GM13976 (cell line): ENCODE measurements at places on chromosomes 3 and 15.
A peak's percentile ranks its signal among the peaks of the same experiment; 100 is the strongest.

GRCh38 chr3:123678108-123678511 is 93.3 kb upstream of the HACD2 start:
- no peak for DNase-seq

DNA sequence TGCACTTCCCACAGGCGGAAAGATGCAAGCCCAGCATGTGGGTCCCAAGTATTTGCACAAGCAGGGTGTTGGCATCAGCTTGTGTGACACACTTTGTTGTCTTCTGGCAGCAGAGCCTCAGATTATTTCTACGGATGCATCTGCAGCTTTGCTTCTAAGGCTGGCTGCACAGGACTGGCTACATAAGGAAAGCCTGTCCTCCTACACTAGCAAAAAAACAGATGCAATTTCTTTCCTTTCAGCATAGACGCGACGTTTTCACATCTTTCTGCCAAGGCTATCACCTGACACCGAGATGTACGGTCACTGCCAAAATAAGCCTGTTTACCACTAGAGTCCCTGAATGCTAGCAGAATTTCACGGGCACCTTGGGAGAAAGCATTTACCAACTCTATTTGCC is 13.5 kb downstream of the MRPS11 start:
- no peak for DNase-seq

DNA sequence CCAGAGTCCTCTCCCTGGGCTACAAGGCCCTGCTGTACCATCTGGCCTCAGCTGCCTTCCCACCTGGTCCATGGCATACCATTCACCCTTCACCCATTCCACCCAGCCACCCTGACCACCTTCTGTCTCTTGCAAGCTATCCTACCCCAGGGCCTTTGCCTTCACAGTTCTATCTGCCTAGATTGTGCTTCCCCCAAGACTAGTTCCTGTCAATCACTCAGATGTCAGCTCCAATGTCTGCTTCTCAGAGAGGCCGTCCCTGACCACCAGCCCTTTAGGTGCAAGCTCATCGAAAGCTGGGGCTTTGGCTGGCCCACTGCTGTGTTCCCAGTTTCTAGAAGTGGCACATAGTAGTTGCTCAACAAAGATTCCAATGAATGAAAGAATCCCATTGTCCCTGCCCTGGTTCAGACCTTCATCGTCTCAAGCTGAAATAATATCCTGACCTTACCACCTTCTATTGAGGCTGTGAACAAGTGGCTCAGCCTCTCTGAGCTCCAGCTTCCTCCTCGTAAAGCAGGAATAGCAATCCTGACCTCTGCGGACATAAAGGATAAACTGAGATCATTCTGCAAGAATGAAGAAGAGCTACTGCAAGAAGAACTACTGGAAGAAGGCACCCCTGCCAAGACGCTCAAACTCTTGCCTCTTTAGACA is 15.8 kb downstream of the EFCAB12 start:
- DNase-seq, result no peak

DNA sequence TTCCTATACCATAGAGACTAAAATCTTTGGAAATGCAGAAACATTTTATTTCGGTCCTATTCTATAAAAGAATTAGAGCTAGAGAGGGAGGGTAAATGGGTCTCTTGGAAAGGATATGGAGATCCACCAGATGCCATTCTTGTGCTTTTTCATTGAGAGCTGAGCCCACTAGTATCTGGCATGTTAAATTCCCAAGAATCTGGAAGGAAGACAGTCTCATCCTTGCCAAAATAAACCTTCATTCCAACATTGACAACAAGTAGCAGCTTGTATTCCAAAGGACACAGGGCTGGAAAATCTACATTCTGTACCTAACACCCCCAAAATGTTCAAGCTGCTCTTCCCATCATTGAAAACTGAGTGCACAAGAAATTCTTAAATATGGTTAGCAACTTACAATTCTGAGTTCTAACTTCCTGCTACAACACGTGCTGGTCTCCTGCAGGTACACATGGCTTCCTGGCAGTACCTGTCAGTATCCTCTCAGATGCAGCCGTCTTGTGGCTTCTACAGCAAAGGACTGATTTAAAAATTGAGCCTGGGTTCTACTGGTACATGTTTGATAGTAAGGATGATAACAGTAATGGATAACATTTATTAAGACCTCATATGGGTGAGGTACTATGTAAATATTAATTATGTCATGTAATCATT is 348.1 kb downstream of the SV2B start:
- no peak for DNase-seq

DNA sequence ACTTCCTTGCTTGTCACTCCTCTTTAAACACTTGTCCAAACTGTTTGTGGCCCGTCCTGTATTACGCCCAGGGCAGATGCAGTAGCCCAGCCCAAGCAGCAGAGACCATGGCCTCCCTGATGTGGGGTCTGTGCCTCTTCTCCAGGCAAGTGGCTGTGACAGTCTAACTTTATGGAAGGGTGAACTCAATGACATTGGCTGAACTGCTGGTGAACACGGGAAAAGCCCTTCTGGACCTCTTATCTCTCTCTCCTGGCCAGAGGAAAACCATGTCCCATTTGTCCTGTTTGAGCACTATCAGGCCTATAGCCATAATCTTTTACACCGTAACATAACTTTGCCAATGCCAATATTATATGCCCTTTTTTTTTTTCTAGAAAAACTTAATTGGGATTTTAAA is 67.6 kb downstream of the SMAD3 start:
- no peak for DNase-seq

GRCh38 chr15:83581381-83581780 is 72.5 kb upstream of the ADAMTSL3 start:
- DNase-seq, result no peak

DNA sequence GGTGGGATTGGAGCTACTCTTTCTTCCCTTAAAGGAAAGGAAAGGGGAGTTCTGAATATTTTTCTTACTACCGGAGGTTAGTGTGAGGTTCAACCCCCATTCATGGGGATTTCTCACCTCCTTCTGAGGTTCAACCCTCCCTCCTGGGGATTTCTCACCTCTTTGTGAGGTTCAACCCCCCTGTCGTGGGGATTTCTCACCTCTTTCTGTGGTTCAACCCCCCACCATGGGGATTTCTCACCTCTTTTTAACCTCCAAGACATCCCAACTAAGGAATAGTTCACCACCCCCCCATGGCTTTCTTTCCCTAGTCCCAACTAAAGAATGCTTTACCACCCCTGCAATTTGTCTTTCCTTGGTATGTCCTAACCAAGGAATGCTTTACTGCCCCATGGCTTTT is 520.3 kb downstream of the EDEM1 start:
- DNase-seq, result no peak

DNA sequence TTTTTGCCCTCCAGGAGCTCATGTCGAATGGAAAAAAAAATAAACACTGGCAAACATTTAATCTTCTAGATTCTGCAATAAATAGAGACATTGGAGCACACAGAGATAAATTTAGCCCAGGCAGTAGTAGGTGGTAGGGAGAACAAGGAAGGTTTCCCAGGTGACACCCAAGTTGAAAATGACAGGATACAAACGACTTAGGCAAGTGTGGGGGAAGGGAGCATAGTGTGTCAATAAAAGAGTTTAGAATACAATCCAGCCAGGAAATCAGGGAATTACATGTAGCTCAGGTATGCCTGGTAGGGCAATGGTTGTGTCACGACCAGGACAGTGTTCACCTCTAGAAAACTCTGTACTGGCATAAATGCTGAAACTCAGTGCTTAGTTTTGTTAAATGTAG is 364.6 kb upstream of the AGTR1 start:
- no peak for DNase-seq

- DNase-seq, result no peak
Observed at GRCh38 chr3:138325990-138326389, 3.7 kb downstream of the NME9 start.

DNA sequence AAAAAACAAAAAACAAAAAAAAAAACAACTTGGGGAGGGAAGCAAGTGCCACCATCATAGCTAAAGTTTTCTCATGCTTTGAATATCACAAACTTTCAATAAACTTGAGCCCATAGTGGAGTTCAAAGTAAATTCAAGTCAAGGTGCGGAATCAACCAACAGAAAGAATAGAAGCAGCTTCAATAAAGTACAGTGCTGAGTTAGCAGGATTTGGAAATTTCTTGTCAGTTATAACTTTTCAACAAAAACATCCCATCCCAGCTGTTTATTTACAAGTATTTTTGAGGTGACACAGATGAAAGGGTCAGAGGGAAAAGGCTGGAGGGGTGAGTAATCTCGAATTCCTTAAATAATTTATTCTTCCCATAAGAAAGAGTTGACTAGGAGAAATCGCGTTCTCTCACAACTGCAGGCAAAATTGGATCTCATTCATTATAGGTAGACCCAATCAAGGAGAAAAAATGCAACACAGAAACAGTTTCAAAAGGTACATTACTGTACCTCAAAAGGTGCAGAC is 477.4 kb upstream of the RASGRP1 start:
- no peak for DNase-seq

GRCh38 chr3:57152151-57153143 is 12.7 kb downstream of the IL17RD start:
- no peak for DNase-seq

- DNase-seq, result peak; percentile 12
Observed at GRCh38 chr3:48405971-48406370, 23.9 kb downstream of the PLXNB1 start.

- peak; percentile 62 for DNase-seq
Observed at GRCh38 chr3:98901119-98901391, 440 bp downstream of the DCBLD2 start.
